DMS 273 treated with DMSO at 0.1 percent for 48 hours (cell line): ENCODE measurements at places on chromosomes 11 and 22.

- no peak for DNase-seq
Measured at GRCh38 chr22:29385748-29386147, 2.6 kb downstream of the AP1B1 start.

DNA sequence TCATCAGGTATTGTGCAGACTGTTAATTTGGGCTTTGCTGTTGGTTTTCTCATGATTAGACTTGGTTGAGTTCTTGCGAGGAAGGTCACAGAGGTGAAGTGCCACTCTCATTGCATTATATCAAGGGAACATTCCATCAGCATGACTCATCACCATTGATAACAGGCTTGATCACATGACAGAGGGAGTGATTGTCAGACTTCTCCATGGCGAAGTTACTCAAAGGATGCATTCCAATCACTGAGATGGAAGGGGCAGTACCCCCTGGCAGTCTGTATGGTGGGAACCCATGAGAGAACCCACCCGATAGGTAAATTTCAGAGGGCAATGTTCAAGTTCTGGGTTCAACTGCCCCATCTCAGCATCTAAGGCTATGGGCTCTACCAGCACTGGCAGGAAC is 19.4 kb upstream of the P2RY2 start:
- no peak for DNase-seq

DNA sequence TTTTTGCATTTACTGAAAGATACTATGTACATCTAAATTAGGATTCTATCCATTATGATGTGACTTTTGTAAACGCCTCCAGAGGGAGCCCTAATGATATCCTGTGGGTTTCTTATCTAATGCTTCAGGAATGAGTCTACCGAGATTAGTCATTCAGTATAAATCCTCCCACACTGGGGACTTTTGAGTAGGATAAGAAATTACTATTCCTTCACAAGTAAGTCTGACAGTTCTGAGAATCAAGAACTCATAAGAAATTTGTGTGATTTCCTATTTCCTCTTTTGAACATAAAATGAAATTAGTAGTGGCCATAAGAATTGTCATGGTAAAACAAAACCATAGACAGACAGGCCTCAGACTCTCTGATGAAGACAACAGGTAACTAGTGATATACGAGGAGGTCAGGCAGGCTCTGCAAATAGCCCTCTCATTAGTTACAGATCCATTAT is 10.0 kb upstream of the OR5M1 start:
- no peak for DNase-seq

DNA sequence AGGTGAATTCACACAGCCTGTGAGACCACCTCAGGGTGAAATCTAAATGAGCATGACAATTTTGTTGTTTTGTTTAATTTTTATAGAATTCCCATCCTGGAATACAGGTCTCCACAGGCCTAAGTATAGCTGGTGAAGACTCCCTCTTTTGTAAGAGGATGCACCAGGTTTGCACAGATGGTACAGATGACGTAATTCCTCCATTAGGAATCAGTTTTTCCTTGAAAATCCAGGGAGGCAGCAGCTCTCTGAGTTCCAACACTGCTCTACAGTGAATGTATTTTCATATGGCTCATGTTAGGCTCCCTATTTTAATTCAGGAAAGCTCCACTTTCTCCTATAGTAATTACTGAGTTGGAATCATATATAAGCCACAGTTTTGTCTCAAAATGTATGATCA is 47.2 kb downstream of the USP28 start:
- DNase-seq = no peak

GRCh38 chr22:45007391-45008185 is 2.2 kb downstream of the PHF21B start:
- DNase-seq = no peak

DNA sequence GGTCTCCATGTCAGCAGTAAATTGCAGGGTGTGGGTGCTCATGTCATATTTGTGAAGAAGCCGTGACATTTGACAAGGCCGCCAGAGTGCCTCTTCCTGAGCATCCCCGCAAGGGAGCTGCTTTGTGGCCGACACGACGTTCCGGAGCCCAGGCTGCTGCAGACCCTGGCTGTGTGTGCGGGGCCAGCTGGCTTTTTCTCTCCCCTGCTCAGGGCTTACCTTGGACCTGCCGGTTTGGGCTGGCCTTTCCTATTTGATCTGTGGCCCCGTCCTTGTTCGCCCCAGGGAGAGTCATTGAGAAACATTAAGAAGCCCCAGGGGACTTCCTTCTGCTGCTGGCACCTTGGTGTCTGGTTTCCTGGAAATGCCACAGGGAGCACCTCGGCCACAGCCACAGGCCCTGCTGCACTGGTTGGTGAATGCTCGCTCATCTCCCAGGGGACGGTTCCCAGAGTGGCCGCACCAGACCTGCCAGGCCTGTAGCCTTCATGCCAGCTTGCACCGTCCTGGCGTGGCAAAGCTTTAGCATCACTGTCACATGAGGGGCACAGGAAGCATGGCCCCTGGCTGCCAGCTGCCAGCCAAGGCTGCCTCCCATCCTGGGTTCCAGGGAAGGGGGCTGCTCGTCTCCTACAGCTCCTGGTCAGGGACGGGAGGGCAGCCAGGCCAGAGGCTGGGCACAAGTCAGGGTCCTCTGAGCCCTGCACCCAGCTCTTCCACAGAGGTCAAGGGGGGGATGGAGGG is 5.4 kb downstream of the GRK2 start:
- no peak for DNase-seq

- DNase-seq = no peak
Measured at GRCh38 chr11:120401506-120401905, 65.3 kb downstream of the ARHGEF12 start.

GRCh38 chr22:26321469-26321913 is 107.6 kb upstream of the ASPHD2 start:
- no peak for DNase-seq

DNA sequence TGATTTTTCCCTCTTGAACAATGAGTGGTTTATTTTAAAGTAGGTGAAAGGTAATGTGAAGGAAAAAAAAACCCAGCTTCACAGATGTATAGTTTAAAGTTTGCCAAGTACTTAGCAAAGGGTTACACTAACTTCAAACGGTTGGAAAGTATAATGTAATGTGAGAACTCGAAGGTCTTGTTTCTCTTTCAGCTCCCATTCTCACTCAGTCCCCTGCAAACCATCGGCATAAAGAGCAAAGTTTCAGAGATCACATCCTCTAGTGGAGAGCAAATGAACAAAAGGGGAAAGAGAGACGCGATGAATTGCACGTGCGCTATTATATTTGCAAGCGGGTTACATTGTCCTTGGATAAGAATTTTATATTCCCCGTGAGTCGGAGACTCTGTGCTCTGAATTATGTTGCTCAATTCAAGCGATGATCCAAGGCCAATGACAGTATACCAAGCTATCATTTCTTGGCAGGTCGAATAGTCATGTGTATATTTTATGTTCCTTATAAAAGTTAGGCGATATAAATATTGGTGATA is 37.6 kb upstream of the BIRC3 start:
- DNase-seq = peak; percentile 2

DNA sequence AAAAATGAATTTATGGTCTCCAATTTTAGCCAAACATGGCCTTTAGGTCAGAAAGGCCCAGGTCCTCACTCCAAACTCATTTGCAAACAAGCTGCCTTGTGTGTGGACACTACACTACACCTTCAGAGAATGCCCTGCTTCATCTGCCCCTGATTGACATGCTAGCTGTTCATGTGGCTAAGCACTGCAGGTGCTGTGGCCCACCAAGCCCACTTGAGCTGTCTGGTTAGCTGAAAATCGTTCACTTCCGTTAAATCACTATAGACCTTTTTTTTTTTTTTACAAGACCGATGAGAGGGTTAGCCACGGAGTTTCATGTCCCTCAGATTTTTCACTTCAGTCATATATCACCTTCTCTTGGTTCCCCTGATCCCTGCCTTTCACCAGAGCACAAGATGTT is 39.3 kb downstream of the NF2 start:
- no peak for DNase-seq

DNA sequence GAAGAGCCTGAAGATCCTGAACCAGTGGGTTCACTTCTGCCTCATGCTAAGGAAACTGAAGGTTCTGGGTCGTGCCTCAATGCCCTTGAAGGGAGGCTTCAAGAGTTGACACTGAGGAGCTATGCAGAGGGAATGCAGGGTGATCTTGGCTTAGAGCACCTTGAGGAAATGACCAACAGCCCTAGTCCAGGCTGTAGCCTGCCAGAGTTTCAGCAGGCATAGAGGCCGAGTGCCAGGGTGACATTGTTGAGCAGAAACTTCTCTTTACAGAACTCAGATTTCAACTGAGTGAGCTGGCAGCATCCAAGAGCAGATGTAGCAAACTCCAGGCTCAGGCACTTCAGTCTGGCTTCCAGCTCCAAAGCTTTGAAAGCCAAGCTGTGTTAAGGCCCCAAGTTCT is 23.1 kb upstream of the CAPRIN1 start:
- no peak for DNase-seq

GRCh38 chr22:24728790-24729637 is 45.5 kb downstream of the PIWIL3 start:
- DNase-seq = no peak

- DNase-seq = no peak
Measured at GRCh38 chr11:75445315-75445953, 12.4 kb upstream of the KLHL35 start.

DNA sequence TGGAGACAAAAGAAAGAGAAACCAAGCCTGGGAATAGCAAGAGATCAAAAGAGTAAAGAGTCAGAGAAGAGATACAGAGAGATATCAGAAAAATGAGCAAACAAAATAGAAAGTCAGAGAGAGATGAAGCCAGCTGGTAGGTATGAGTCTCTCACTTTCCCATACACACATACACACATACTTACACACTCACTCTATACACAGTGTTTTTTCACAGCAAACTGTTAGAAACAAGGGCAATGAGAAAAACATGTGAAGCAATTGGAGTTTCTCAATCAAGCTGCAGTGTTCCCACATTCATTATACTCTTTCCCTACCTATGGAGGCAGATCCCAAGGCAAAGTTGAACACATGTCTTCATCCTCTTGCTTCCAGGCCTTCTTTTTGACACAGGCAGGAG is 2.6 kb upstream of the NLRP10 start:
- no peak for DNase-seq

GRCh38 chr11:42770444-42771065 is 541.2 kb upstream of the API5 start:
- DNase-seq = no peak
